NCI-H526 (cell line): ENCODE measurements at places on chromosomes 11 and 22.
A peak's percentile ranks its signal among the peaks of the same experiment; 100 is the strongest.

- DNase-seq, result no peak
These were observed 20.9 kb upstream of the NXPE4 start for GRCh38 chr11:114616516-114616915.

DNA sequence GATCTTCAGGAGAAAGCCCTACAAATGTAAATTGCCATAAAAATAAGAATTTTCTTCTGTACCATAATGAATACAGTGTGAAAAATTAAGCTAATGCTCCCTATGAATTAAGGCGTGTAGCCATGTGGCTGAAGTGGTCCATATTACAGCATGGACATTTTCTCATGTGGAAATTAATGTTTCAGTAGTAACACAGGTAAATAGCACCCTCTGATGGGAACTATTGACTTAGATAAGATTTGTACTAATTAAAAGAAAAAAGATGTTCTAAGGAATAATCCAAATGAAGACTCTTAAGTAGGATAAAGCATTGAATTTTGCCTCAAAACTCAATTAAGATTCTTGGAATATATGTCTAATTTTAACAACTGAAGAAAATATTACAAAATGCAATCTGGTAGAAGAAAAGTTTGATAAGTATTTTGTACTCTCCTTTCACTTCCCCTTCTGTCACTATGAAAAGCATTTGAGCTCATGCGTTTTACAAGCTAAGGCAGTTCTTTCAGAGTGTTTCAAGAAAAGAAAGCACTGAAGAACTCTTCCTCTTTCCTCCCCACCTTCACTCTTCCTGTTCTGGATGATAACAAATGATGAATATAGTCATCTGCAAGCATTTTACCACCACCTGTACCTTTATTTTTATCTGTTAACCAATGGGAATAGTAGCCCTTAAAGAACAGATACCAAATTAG lies 9.9 kb upstream of the OR8D2 start:
- DNase-seq, result peak; percentile 71

GRCh38 chr11:77074205-77074604 lies 7.4 kb downstream of the CAPN5 start:
- DNase-seq, result peak; percentile 47

DNA sequence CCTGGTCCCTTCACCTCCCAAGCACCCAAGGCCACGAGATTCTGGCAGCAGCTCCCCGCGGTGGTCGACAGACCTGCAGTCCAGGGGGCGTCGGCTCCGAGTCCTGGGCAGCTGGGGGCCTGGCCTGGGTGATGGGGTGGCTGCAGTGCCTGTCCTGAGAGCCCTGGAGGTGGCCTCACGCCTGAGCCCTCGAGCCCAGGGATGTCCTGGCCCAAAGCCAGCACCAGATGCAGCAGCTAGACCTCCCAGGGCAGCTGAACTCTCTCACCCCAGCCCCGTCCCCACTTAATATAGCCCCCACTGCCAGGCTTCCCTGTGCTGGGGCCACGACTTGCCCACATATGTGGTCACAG lies 6.6 kb downstream of the LMNTD2 start:
- DNase-seq, result no peak

DNA sequence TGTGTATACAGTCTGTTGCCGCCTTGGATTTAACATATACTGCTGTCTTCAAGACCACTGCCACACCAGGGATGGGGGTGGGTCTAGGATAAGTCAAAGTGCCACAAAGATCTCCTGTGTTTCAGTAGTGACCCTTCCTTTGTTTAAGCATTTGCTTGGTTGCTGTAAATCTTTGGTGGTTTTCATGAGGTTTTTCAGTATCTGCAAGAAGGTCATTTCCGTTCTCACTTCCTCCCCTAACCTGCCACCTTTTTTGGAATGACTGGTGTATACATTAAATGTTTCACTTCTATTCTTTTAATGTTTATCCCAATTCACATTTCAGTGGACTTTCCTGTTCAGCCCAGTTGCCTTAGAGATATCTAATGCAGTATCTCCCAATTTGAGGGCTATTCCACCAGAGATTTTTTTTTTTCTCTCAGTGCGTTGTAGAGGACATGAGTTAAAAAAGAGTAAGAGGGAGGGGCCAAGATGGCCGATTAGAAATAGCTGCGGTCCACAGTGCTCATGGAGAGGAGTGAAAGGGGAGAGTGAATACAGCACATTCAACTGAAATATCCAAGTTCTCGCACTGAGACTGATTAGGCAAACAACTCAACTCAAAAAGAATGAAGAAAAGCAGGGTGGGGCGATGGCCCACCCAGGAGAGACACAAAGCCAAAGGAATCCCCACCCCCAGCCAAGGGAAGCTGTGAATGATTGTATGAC lies 43.2 kb downstream of the USP47 start:
- no peak for DNase-seq

GRCh38 chr22:17035246-17035645 lies 27.2 kb upstream of the GAB4 start:
- no peak for DNase-seq

- no peak for DNase-seq
These were observed 2.8 kb downstream of the MALAT1 start for GRCh38 chr11:65501472-65502273.

- DNase-seq, result no peak
These were observed 209.0 kb downstream of the PGR start for GRCh38 chr11:100920593-100920992.

DNA sequence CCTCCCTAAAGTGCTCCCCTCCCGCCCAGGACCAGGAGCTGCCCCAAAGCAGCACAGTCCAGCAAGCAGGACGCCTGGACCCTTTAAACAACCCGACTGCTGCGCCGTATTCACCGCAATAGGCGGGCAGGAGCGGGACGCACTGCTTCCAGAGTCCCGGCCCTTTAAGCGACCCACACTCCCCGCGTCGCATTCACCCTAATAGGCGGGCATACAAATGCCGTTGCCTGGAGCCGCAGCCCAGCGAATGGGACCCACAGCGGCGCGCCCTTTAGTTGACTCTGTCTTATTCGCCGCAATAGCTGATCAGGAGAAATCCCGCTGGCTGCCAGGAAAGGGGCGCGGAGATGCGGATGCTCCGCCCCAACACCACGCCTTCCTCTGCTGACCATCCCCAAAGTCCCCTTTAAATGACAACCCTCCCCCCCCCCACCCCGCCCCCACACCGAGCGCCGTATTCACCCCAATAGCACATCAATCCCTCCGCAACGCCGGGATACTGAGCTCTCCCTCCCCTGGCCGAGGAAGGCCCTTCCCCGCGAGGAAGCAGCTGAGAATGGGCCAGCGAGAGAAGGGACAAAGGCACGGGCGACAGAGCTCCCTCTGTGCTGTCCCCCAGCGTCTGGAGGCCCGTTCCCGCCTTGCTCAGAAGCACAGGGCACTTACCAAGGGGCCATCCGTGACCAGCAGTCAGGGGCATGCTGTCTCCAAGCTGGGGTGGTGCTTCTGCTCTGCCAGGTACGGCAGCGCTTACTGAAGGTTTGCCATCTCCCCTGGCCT lies 4.7 kb downstream of the OSBPL5 start:
- peak; percentile 80 for DNase-seq

GRCh38 chr22:33781411-33781810 lies 138.9 kb downstream of the LARGE1 start:
- DNase-seq, result no peak

- no peak for DNase-seq
These were observed 134.9 kb downstream of the RCN1 start for GRCh38 chr11:32225571-32226285.

DNA sequence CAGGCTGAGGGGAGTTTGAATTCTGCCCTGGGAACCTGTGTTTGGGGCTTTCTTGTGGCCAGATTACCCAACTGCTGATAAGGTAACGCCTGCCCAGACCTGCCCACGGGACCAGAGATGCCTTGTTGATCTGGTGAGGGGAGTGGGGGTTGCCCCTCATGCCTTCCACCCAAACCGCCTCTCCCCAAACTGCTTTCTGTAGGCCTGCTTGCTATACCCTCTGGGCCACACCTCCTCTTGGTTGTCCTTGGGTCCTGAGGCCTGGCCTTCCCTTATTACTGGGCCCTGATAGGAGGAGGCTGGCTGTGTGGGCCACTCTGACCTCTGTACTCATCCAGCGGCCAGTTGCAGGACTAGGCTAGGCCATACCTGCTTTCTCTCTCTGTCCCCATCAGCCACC lies 3.4 kb downstream of the P2RY2 start:
- no peak for DNase-seq

DNA sequence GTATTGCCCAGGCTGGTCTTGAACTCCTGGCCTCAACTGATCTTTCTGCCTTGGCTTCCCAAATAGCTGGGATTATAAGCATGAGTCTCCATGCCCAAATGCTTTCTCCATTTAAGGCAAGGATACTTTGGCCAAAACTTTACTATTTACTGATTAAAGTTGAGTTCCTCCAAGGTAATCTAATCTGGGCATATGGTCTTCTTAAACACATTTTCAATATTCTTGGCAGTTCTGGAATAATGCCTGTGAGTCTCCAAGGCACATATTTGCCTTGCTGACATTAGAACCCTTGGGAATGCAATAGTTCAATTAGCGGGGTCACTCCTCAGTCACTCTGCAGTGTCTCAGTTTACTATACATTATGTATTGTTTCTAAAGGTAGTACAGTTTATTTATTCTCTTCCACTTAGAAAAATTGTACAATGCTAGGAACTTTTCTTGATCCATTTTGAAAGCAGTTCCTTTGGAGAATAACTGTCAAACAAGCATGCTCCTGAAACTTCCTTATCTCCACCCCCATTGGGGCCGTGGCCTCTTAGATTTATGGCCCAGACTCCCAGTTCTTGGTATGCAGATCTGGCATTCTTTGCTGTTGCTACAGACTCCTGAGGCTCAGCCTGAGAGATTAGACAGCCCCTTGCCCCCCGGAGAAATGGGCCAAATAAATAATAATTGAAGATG lies 13.1 kb upstream of the RAB38 start:
- no peak for DNase-seq

DNA sequence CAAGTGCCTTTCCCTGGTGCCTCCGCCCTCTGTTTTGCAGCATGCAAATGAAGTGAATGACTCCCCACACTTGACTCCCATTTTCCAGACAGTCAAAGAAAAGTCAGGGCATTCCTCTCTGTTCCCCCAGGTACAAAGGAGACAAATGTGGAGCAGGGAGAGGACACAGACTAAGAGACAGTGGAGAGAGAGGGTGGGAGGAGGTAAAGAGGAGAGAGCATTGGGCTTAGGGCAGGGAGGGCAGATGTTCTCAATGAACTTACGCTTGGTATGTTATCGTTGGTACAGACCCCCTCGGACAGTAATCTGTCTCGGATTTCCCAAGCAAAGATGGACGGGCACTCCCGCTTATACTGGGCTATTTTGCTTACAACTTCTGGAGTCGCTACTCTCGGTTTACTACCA lies 9.8 kb downstream of the PAX6 start:
- DNase-seq, result no peak

DNA sequence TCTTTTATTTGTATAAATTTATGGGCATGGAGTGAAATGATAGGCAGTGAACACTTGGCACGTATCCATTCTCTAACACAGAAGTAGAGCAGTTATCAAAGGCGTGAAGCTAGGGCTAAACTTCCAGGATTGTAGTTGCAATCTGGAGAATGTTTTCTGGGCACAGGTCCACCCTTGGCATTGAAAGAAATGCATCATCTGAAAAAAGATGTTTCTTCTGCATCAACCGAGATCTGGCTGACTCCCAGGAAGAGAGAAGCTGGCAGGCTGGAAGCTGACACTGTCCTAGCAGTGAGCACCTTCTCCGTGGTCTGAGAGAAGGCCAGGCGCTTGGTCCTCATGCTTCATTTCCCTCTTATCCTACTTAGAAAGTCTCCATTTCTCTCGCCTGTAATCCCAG lies 600.0 kb downstream of the BRD1 start:
- no peak for DNase-seq

DNA sequence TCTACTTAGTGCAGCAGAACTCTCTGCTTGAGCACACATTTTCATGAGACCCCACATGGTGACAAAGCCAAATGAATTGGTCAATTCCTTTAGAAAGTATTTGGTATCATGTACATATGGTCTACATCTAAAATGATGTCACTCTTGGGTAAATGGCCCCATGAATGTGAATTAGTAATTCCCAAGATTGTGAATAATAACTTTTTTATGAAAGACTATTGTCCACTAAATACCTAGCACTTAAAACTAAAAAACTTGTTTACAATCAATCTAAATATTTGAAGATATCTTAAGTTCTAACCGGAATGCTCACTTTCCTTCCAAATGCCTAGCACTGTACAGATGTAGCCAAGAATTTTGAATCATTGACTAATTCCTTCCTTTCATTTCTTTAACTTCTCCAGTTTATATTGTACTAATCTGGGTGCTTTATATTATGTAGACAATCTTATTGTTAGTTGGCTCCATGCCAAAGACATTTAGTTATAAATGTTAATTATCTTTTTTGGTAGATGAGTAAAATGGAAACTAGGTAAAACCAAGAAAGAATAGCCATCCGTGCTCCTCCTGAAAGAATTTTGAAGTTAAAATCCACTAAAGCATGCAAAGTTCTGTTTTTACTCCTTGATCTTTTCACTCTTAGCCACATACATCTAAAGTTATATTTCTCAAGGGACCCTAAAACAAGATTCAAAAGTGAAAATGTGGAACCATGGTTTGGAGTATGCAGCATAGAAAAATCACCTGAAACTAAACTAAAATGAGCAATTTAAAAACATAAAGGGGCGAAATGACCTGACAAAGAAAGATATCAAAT lies 145.0 kb upstream of the ARHGAP20 start:
- no peak for DNase-seq

DNA sequence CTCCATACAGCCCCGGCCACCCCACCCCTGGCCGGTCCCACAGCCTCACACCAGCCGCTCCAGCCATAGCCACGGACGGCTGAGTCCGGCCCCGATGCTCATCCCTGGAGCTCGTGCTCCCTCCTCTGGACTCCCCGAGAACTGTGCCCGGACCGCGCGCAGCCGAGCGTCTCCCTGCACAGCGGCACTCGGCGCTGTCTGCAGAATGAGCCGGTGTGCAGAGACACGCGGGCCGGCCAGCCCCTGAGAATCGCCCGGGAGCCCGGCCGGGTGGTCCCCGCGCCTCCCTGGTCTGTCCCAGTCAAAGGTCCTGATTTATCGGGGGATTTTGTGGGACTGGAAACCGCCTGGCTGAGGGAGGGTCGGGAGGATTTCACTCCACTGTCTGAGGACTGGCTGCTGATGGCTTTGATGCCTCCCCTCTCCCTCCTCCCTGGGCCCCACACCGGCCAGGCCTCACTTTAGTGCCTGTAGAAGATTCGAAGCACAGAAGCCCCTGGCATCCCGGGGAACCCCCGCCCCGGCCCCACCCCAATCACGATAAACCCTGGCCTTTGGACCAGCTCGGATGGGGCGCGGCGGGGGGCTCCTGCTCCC lies 102.7 kb downstream of the BRD1 start:
- peak; percentile 76 for DNase-seq

GRCh38 chr11:115699326-115699725 lies 195.1 kb upstream of the CADM1 start:
- DNase-seq, result no peak

GRCh38 chr11:85595285-85595884 lies 31.8 kb downstream of the DLG2 start:
- DNase-seq, result peak; percentile 77

- no peak for DNase-seq
These were observed 150.0 kb downstream of the DBX1 start for GRCh38 chr11:20010156-20010850.

GRCh38 chr22:37244922-37245722 lies 1.1 kb upstream of the RAC2 start:
- DNase-seq, result peak; percentile 61
